ENCODE measurements at places on chromosomes 7 and 10.

DNA sequence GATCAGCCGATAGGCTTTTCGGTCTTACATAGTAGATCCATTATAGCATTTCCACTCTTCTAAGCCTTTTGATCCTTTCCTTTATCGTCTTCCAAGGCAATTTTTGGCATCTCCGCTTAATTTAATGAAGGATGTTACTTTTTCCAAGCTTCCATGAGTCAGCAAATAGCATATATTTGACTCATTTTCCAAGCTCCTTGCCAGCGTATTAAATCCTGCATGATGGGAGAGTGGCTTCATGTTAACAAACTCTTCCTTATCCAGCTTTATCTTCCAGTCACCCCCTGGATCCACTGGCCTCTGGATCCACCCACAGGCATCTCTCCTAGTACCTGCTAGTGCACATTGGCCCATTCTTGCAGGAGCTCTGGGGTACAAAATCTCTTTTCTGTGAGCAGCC is 13.0 kb downstream of the OR9A2 start:
- no peak for DNase-seq

GRCh38 chr7:14570750-14571607 is 331.6 kb downstream of the DGKB start:
- no peak for DNase-seq

GRCh38 chr10:80413271-80413996 is 5.1 kb downstream of the PRXL2A start:
- DNase-seq, result no peak

DNA sequence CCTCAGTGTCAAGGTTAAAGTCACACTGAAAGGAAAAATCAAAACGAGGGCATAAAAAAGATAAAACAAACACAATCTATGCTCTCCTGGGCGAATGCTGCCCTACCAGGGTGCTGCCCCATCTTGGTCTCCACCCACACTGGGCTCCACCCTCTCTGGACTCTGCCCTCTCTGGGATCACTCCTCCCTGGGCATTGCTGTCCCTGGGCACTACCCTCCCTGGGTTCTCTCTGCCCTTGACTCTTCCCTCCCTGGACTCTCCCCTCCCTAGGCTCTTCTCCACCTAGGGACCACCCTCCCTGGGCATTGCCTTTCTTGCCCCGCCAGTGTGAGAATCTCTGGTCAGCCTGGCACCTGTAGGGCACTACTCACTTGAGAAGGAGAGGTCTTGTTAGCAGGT is 8.6 kb downstream of the GDF2 start:
- DNase-seq, result no peak

- DNase-seq, result peak; percentile 24
Measured at GRCh38 chr7:2734751-2735571, 47.0 kb downstream of the AMZ1 start.

GRCh38 chr10:69661414-69662172 is 31.5 kb downstream of the FAM241B start:
- DNase-seq, result no peak

- DNase-seq, result no peak
Measured at GRCh38 chr7:90210475-90210874, 1.1 kb upstream of the STEAP2 start.

GRCh38 chr7:112162142-112162766 is 43.9 kb downstream of the DOCK4 start:
- no peak for DNase-seq

DNA sequence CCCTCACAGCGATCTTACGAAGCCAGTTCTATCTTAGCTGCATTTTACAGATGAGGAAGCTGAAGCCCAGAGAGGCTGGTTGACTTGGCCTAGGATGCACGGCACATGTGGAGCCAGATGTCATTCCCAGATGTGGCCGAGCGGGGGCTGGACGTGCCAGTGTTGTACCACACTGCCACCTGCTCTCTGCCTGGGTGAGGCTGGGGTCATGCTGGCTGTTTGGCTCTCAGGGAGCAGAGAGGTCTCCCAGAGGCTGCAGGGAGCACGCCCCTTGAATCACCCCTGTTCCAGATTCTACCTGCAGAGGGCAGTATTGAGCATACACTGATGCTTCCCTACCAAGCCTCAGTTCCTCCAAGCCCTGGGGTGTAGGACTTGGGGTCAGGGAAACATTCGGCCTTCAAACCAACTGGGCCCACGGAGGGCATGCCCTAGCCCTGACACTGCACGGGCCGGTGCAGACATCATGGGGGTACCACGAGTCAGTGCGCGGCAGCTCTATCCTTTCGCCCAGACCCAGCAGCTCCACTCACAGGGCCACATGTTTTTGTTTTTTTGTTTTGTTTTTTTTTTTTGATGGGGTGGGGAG is 3.8 kb upstream of the GTF2IRD1 start:
- DNase-seq, result peak; percentile 51

- peak; percentile 72 for DNase-seq
Measured at GRCh38 chr7:128425850-128426249, 16.1 kb upstream of the IMPDH1 start.

DNA sequence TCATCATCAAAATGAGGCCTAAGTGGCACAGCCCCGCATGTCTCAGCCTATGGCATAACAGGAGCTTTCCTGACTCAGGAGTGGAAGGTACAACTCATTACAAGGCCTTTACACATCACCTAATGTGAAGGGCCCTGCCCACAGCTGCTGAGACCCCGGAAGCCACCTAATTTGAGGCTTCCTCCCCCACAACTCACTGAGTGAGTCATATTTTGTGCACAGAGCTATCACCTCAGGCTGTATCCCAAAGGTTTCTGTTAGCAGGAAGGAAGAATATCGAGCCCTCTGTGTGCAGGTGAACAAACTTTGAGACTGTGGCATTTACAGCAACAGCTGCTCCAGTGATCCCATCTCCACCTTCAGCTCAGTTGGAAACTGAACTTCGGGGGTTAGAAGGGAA is 20.6 kb downstream of the HTR5A start:
- DNase-seq, result no peak

GRCh38 chr7:128876978-128877755 is 14.5 kb downstream of the ATP6V1F start:
- DNase-seq, result no peak

DNA sequence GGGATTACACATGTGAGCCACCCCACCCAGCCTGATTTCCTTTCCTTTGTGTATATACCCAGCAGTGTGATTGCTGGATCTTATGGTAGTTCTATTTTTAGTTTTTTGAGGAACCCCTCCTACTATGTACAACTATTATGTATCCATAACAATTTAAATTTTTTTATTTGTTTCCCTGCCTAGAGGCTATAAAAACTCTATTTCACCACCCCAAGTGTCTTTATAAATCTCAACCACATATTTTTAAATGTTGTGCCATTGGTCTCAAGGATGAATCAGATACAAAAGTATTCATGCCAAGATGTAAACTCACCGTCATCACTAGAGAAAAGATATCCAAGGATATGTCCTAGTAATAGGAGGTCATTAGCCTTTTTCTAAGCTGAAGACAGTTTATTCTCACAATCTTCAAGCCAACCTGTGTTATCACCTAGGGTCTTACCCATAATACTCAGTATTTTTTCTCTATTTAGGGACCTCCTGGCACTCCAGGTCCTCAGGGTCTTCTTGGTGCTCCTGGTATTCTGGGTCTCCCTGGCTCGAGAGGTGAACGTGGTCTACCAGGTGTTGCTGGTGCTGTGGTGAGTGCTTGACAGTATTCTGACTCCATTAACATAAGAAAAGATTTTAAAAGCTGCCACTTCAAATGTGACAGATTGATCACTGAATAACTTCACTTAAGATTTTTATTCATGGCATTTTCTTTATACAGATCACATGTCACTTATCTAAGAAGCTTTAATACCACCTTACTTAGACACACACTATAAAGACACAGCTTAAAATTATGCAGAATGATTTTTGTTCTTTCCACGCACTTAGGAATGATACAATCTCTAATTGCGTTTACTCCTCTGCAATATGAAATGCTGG is 29.4 kb downstream of the COL1A2 start:
- no peak for DNase-seq

- peak; percentile 3 for DNase-seq
Measured at GRCh38 chr10:70528741-70529362, 50.3 kb downstream of the PALD1 start.

- DNase-seq, result no peak
Measured at GRCh38 chr7:4470246-4470645, 211.8 kb upstream of the FOXK1 start.

GRCh38 chr10:99598011-99598410 is 22.2 kb downstream of the SLC25A28 start:
- no peak for DNase-seq

- no peak for DNase-seq
Measured at GRCh38 chr7:152086513-152086912, 61.0 kb downstream of the GALNT11 start.

DNA sequence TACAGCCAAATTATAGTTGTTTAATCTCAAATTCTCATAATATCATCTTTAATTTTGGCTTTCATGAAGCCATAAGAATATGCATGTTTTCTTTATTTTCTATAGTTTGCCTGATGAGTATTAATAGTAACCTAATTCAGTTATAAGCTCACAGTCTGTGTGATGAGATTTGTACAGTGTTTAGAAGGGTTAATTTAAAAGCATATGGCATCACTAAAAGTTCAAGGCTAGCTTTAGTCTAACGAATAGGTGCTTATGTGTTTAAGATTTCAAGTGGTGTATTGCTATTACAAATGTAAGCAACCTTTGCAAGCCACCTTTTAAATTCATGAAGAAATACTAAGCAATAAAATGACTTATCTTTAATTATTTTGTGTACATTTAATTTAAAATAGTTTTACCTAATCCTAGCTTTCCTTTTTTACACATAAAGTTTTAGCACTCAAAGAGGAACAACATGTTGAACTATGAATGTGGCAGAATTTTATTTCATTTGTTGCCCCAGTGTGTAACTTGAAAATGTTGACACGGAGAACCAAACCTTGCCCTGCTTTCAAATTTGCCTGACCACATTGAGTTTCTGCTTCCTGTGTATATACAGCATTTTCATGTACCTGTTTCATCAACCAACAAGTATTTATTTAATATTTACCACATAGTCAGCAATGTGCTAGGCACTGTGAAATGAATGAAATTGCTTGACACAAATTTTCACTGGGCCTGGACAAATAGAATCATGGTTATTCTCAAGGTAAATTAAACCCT is 41.5 kb downstream of the TET1 start:
- peak; percentile 3 for DNase-seq

DNA sequence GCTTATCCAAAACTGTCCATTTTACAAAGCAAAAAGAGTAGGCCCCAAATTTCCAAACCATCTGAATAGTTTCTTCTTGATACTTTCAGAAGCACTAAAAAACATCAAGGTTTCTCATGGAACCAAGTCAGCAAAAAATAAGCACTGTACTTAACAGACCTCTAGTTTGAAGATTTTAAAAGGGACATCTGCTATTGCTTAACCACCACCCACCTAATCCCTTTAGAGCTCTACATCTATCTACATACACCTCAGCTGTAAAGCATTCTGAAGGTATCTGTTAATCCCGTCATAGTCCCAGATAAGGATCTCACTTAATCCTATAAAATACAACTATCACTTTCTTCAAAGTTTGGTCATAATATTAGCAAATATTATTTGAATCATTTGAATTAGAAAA is 72.3 kb downstream of the HIBADH start:
- DNase-seq, result no peak

DNA sequence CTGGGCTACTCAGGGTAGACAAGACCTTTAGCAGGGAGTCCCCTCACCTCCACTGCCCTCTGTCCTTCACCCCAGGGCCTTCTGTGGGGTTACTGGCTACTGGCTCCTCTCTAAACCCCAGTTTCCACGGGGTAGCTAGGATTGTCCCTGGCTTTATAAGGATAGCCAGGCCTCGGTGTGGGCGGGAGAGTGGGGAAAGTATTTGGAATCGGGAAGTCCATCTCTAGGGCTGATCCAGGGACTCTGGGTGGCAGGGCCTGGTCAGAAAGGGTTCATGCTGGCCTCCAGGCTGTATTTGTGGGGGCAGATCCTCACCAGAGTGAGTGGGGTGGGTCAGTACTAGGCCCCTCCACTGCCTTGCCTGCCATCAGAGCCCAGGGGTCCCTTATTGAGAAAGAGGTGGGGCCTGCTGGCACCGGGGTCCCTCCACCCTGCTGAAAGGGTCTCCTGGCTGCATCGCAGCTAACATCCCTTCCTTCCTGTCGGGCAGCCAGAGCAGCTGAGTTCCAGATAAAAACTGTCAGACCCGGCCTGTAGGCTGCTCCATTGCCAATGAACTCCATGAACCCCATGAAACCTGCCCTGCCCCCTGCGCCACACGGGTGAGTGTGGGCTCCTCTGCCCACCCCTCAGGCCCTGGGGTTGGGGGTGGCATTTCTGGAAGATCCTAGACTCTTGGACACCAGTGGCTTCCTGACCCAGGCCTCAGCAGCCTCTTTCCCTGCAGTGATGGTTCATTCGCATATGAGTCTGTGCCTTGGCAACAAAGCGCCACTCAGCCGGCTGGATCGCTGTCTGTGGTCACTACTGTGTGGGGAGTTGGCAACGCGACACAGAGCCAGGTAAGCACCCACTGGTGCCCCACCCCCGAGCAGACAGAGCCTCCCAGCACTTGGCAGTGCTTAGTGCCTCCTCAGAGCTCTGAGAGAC is 7.3 kb downstream of the ZMIZ2 start:
- no peak for DNase-seq

DNA sequence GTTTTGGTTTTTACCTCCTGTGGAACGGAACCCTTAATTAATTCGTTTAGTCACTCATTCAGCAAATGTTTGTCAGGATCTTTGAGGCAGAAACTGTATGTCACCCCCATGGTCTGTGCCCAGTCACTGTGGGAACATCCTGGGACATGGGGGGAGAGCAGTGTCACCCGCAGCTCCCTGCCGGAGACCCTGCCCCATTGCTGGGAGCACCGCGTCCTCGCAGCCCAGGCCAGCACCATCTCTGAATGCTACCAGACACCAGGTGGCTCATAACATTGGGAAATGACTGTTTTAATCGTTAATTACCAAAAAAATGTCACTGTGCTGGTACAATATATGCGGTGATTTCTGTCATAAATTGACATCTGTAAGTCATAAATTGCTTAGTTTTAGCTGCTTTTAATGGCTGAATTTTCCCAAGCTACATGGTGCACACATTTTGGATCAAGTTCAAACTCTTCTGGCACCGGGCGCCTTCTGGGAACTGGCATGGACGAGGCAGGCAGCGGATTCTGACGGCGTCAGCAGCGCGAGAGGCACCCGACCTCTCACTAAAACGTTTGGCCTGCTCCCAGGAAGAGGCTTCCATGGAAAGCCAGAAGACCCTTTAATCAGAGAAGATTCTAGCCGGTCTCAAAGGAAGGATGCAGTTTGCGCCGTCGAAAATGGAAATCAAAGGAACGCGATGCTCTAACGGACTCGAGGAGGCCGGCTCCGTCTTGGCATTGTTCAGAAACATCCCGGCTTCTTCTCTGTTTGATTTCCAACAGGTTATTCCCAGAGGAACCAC is 184.2 kb downstream of the ADARB2 start:
- no peak for DNase-seq

GRCh38 chr10:79979976-79980687 is 31.2 kb upstream of the SFTPD start:
- DNase-seq, result no peak

- no peak for DNase-seq
Measured at GRCh38 chr10:115953281-115953680, 319.7 kb downstream of the GFRA1 start.

DNA sequence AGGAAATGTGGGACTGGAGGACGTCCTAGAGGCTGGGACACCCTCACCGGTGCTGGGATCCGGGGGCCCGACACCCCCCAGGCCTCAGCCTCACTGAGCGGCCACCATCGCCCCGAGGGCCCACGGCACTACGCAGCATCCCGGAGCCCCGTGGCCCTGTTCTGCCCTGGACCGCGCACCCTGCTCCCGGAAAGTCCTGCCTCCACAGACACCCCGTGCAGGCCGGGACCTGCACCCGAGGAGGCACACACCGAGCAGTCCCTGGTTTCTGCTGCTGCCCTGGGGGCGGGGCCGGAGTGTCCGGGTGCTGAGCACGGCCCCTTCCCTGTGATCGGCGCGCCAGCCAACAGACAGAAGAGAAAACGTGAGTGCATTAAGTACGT is 18.1 kb upstream of the KNDC1 start:
- DNase-seq, result no peak
